ENCODE measurements at places on chromosomes 12 and 14.

- DNase-seq = no peak
Measured at GRCh38 chr14:76698631-76699030, 62.6 kb upstream of the VASH1 start.

GRCh38 chr14:52863334-52863700 is 71.9 kb upstream of the GNPNAT1 start:
- no peak for DNase-seq

DNA sequence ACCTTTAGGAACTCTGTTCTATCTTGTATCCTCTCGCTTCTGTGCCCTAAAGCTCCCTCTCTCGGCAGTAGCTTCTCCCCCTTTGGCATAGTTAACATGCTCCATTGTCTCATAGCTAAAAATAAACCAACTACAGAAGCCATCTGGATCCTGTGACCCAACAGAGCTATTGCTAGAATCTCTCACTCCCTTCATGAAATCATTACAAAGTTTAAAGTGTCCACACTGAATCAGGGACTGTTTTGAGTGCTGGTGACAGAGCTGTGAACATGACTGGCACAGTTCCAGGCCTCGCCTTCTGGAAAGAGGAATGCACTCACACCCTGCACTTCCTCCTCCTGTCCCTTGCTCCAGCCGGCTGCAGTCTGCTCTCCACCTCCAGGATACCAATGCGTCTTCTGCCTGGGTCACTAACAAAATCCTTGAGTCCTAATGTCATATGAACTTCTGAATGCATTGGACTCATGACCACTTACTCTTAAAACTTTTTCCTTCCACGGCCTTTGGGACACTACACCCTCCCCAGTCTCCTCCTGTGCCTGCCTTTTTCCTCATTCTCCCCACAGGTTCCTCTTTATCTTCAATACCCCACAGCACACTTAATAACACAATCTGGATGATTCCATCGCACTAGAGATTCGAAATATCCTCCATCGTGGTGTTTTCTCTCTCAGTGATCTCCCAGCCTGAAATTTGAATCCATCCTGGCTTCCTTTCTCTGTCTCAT is 13.2 kb downstream of the PLBD1 start:
- peak; percentile 24 for DNase-seq

GRCh38 chr14:29868000-29868399 is 59.6 kb downstream of the PRKD1 start:
- DNase-seq = no peak

- no peak for DNase-seq
Measured at GRCh38 chr12:2751686-2752085, 43.1 kb upstream of the FKBP4 start.

GRCh38 chr12:96237465-96238077 is 43.4 kb downstream of the ELK3 start:
- no peak for DNase-seq

GRCh38 chr14:95387826-95388445 is 68.2 kb upstream of the CLMN start:
- DNase-seq = no peak

DNA sequence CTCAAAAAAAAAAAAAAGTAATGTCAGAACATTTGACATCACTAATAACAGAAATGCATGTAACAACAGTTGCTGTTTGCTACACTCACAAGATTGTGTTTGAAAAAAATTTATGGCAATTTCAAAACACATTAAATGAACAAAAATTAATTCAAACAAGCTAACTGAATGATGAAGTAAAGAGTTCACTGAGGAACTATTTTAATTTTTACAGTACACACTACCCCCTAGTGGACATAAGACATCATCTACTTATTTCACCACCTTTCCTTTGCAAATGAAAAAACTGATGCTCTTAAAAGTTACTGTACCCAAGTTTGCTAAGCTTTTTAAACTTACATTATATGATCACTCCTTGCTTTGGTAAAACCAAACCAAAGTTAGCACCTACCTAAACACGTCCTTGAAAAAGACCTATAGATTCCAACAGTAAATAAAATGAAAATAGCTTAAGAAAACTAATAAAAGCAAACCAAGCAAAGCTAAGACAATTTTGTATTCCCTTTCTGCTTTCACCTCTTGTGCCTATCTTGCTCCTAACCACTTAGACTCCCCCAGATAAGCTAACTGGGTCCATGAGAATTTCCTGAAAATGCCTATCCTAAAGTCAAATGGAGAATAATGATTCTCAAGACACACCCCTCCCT is 22.2 kb downstream of the UBE2N start:
- peak; percentile 49 for DNase-seq
